ENCODE measurements at places on chromosomes 4 and X. TPM values are rescaled to one million over a fixed set of nuclear protein-coding genes. Genes with fewer than 3 reads are reported as not detected.

- H3K4me3 ChIP-seq: no peak overlapping the region
- no peak overlapping the region for H3K27ac ChIP-seq
- no peak for DNase-seq
- no peaks in the 10 kb centered on the region for H3K27me3 ChIP-seq
- H3K36me3 ChIP-seq: no peaks in the 10 kb centered on the region
- no peaks in the 10 kb centered on the region for H3K4me1 ChIP-seq
These were observed 947.8 kb downstream of the C4orf33 start for GRCh38 chr4:130043732-130044160.

DNA sequence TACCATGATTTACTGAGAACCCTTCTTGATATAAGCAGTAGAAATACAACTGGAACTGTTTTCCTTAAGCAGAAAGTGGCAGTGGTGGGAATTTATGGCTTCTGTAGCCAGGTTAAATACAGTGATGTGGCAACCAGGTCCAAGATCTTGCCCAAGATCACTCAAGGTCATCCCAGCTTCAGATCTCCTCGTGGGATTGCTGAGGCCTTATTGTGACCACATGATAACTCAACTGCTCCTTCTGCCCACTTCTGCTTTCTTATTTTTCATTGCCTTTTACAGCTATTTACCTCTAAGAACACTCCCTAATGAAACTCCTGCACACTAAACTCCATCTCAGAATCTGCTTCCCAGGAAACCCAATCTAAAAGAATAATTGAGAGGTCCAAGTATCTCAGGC lies 12.4 kb upstream of the CYBB start:
- no peak overlapping the region for H3K27ac ChIP-seq
- H3K36me3 ChIP-seq: no peaks in the 10 kb centered on the region
- no peaks in the 10 kb centered on the region for H3K27me3 ChIP-seq
- no peak overlapping the region for H3K4me3 ChIP-seq
- no peaks in the 10 kb centered on the region for H3K4me1 ChIP-seq

GRCh38 chrX:53445977-53446376 lies 11.8 kb upstream of the HSD17B10 start:
- DNase-seq: peak; percentile 82
- H3K27me3 ChIP-seq: peaks cover 10% of the 10 kb centered on the region
- H3K36me3 ChIP-seq: no peaks in the 10 kb centered on the region
- no peak overlapping the region for H3K4me3 ChIP-seq
- H3K4me1 ChIP-seq: peaks cover 11% of the 10 kb centered on the region

DNA sequence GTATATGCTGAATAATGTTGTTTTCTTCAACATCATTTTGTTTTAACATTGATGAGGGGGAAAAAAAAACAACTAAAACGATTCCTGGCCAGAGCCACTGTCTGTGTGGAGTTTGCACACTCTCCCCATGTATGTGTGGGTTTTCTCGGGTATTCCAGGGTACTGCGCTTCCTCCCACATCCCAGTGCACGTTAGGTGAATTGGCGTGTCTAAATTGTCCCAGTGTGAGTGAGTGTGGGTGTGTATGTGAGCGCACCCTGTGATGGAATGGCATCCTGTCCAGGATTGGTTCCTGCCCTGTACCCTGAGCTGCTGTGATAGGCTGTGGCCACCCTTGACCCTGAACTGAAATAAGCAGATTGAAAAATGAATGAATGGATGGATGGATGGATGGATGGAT lies 2.4 kb upstream of the DLG3 start:
- H3K4me3 ChIP-seq: no peak overlapping the region
- no peaks in the 10 kb centered on the region for H3K36me3 ChIP-seq
- peaks cover 7% of the 10 kb centered on the region for H3K4me1 ChIP-seq
- no peak overlapping the region for H3K27ac ChIP-seq
- peaks cover 44% of the 10 kb centered on the region for H3K27me3 ChIP-seq

- no peak overlapping the region for H3K27ac ChIP-seq
- no peaks in the 10 kb centered on the region for H3K36me3 ChIP-seq
- DNase-seq: no peak
- no peaks in the 10 kb centered on the region for H3K27me3 ChIP-seq
- H3K4me3 ChIP-seq: peak overlapping the region; percentile 14
- peaks cover 39% of the 10 kb centered on the region for H3K4me1 ChIP-seq
These were observed 32.3 kb downstream of the PRDM8 start for GRCh38 chr4:80229590-80229989.

DNA sequence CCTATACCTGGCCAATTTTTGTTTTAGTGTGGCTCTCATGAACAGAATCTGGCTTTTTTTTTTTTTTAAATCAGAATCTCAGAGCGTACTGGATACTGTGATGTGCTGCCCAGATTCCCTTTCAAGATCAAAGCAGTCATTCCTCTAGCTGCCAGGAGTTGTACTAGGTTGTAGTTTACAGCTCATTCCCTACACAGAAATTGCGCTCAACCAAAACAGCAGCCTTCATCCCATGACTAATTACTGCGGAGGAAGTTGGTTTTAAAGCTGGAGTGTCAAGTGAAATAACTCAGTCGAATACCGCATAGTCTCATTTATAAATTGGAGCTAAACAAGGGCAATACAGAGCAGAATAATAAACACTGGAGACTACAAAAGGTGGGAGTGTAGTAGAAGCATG lies 12.2 kb upstream of the TMPRSS11B start:
- DNase-seq: no peak
- H3K4me3 ChIP-seq: no peak overlapping the region
- no peaks in the 10 kb centered on the region for H3K36me3 ChIP-seq
- no peaks in the 10 kb centered on the region for H3K27me3 ChIP-seq

- DNase-seq: peak; percentile 4
- no peak overlapping the region for H3K27ac ChIP-seq
- H3K4me1 ChIP-seq: no peaks in the 10 kb centered on the region
- no peak overlapping the region for H3K4me3 ChIP-seq
- no peaks in the 10 kb centered on the region for H3K27me3 ChIP-seq
- H3K36me3 ChIP-seq: no peaks in the 10 kb centered on the region
These were observed 305.1 kb upstream of the ANXA10 start for GRCh38 chr4:167787231-167787630.

GRCh38 chr4:172578712-172579111 lies 589.9 kb upstream of the GALNT7 start:
- no peaks in the 10 kb centered on the region for H3K4me1 ChIP-seq
- no peaks in the 10 kb centered on the region for H3K36me3 ChIP-seq
- H3K4me3 ChIP-seq: no peak overlapping the region
- no peaks in the 10 kb centered on the region for H3K27me3 ChIP-seq
- H3K27ac ChIP-seq: no peak overlapping the region

- no peaks in the 10 kb centered on the region for H3K27me3 ChIP-seq
- H3K27ac ChIP-seq: no peak overlapping the region
- peaks cover 2% of the 10 kb centered on the region for H3K4me1 ChIP-seq
- H3K36me3 ChIP-seq: peaks cover 13% of the 10 kb centered on the region
- peak; percentile 15 for DNase-seq
These were observed 35.4 kb downstream of the SEL1L3 start for GRCh38 chr4:25827373-25827772.

DNA sequence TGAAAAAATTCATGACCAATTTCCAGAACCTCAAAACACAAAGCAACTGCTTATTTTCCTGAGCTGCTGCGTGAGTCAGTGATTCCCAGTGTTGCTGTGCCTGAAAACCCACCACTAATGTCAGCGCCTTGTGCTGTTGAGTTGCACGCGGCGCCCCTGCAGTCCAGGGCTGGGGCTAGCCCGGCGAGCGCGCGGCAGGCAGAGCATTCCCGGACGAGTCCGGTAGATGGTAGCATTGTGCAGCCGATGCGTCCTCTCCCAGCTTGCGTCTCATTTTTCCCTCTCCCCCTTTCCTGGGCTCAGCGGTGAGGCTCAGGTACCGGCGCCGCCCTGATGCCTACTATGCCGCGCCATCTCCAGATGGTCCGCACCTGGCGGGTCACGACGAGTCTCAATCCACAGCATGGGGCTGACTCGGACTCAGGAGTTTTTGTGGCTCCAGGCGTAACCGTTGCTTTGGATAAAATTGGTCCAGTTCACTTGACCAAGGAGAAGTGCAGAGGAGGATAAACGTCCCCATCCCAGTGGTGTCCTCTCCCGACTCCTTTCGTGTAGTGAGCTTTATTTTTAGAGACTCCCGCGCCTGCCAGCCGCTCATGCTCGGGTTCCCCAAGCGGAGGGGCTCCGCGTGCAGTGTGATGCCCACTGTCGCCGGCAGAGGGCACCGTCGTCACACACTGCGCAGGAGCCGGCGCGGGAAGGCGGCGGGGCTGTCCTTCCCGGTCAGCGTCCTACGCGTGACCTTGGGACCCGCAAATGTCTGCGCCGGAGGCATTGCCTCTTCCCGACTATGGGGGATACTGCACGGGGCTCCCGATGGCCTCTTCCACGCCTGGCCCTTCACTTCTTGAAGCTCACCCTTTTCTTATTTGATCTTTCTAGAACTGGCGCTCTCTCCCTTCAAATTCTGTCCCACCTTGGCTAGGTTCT lies 53.6 kb upstream of the IGFBP7 start:
- no peaks in the 10 kb centered on the region for H3K36me3 ChIP-seq
- H3K27me3 ChIP-seq: peaks cover 16% of the 10 kb centered on the region
- DNase-seq: peak; percentile 93
- peak overlapping the region; percentile 30 for H3K27ac ChIP-seq
- peak overlapping the region; percentile 70 for H3K4me3 ChIP-seq

DNA sequence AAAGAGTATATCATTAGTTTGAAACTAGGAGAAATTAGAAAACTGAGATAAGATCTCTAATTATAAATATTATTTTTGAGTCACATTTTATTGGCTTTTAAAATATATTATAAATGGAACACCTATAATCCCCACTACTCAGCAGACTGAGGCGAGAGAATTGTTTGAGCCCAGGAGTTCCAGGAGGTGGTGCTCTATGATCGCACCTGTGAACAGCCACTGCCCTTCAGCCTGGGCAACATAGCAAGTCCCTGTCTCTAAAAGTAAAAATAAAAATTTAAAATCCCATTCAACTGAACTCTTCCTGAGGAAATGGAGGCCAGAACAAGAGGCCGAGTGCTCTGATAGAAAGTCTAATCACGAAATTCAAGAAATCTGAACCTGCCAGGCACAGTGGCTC lies 6.3 kb upstream of the C4orf36 start:
- H3K27ac ChIP-seq: no peak overlapping the region
- H3K4me3 ChIP-seq: no peak overlapping the region
- H3K4me1 ChIP-seq: no peaks in the 10 kb centered on the region
- DNase-seq: no peak
- no peaks in the 10 kb centered on the region for H3K36me3 ChIP-seq
- no peaks in the 10 kb centered on the region for H3K27me3 ChIP-seq

- H3K36me3 ChIP-seq: no peaks in the 10 kb centered on the region
- H3K27ac ChIP-seq: no peak overlapping the region
- no peaks in the 10 kb centered on the region for H3K27me3 ChIP-seq
- H3K4me1 ChIP-seq: no peaks in the 10 kb centered on the region
- H3K4me3 ChIP-seq: no peak overlapping the region
These were observed 22.9 kb upstream of the CWH43 start for GRCh38 chr4:48963042-48963679.

DNA sequence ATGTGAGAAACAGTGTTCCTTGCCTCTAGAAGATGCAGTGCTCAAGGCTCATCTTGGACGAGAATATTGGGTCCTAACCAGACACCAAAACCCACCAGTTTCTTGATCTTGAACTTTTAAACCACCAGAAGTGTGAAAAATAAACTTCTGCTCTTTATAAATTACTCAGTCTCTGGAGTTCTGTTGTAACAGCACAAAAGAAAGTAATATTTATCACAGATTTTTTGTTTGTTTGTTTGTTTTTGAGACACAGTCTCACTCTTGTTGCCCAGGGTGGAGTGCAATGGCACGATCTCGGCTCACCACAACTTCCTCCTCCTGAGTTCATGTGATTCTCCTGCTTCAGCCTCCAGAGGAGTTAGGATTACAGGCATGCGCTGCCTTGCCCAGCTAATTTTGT lies 371.1 kb upstream of the NDST4 start:
- no peaks in the 10 kb centered on the region for H3K27me3 ChIP-seq
- no peak overlapping the region for H3K4me3 ChIP-seq
- no peak for DNase-seq
- H3K36me3 ChIP-seq: no peaks in the 10 kb centered on the region
- H3K27ac ChIP-seq: no peak overlapping the region
- no peaks in the 10 kb centered on the region for H3K4me1 ChIP-seq

- no peaks in the 10 kb centered on the region for H3K4me1 ChIP-seq
- H3K4me3 ChIP-seq: no peak overlapping the region
- no peaks in the 10 kb centered on the region for H3K36me3 ChIP-seq
These were observed 225.6 kb downstream of the FBXW7 start for GRCh38 chr4:152310257-152310656.

DNA sequence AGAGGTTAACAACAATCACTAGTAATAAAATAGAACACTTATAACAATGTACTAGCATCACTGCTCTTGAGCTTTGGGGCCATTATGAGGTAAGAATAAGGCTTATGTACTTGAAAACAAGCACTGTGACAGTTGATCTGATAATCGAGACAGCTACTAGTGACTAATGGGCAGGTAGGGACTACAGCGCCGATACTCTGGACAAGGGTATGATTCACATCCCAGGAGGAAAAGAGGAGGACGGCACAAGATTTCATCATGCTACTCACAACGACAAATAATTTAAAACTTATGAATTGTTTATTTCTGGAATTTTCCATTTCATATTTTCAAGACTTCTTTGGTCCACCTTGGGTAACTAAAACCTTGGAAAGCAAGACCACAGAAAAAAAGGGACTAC lies 62.3 kb downstream of the FAM184B start:
- H3K27ac ChIP-seq: no peak overlapping the region
- no peak for DNase-seq
- no peaks in the 10 kb centered on the region for H3K36me3 ChIP-seq
- H3K27me3 ChIP-seq: peaks cover 5% of the 10 kb centered on the region
- H3K4me3 ChIP-seq: no peak overlapping the region
- H3K4me1 ChIP-seq: peaks cover 8% of the 10 kb centered on the region

DNA sequence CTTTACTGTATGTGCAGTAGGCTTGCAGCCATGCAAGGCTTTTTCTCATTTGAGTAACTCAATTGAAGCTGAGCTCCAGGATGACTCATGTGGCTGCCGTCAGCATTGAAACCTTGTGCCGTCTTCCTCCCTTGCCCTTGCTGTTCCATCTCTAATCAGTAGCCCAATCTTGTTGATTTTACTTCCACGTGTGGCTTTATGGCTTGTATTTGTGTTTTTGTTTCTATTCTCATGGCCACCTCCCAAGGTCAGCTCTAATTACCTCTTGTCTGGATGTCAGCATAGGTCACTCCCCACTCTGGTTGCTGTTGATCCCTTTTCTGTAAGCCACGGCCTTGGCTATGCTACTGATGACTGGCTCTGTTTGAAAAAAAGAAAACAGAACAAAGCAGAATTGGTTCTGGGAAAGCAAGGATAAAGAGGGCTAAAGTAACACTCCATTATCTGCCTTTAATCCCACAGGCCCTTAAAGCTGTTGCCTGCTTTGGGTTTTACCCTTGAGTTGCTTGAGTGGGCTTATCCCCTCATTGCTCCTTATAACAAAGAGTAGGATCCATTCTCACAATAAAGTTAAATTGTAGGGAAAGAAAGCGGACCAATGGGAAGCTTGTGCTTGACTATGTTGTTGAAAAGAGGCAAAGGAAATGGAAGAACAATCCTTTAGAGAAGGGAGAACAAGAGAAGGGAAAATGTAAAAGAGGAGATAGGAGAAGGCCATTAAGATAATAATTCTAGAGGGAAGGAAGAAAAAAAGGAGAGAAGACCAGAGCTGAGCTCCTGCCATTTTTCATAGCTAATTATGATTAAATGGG lies 173.9 kb upstream of the PGRMC2 start:
- H3K36me3 ChIP-seq: no peaks in the 10 kb centered on the region
- DNase-seq: peak; percentile 75
- peaks cover 19% of the 10 kb centered on the region for H3K4me1 ChIP-seq
- no peaks in the 10 kb centered on the region for H3K27me3 ChIP-seq

Gene NDNF
- total RNA-seq: 9.8 TPM

Gene PASD1
- not detected for total RNA-seq

Gene MAGEA2B
- not detected for total RNA-seq
